ENCODE measurements at places on chromosomes 4 and X.

GRCh38 chr4:128862608-128863311 is 53.3 kb downstream of the JADE1 start:
- no peak for DNase-seq

- no peak for DNase-seq
These were observed 2.7 kb downstream of the MAGEA1 start for GRCh38 chrX:153181822-153182221.

DNA sequence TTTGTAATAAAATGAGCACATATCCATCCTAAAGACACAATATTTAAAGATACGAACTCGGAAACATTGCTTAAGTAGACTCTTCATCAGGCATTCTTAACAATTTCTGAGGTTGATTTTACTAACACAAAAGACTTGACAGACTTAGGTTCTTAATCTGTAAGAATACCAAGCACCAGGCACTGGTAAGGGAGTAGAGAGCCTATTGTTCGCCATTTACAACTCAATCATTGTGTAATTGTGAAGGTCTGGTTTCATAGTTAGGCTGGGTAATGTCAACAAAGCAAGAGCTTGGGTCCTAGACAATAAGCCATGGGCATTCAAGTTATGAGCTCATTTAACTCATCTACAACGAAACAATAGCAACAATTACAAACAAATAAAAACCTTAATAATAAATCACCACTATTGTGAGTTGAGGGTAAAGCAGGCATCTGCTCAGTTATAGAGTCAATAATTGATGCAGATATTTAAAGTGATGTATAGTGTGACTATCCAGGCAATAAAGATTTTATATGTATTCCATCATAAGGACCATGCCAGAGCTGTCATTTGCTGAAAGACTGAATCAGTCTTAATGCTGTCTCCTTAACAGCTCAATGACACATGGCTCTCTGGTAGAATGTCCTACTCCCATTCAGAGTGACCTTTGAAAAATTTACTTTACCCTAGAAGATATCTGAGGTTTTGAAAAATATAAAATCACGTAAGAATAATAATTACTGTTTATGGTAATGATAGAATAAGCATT is 664.0 kb upstream of the PCDH7 start:
- DNase-seq = no peak

- no peak for DNase-seq
These were observed 187.7 kb upstream of the LNX1 start for GRCh38 chr4:53779025-53779424.

GRCh38 chr4:128524311-128524710 is 236.7 kb upstream of the PGRMC2 start:
- no peak for DNase-seq

- no peak for DNase-seq
These were observed 17.4 kb downstream of the QDPR start for GRCh38 chr4:17494258-17495190.

DNA sequence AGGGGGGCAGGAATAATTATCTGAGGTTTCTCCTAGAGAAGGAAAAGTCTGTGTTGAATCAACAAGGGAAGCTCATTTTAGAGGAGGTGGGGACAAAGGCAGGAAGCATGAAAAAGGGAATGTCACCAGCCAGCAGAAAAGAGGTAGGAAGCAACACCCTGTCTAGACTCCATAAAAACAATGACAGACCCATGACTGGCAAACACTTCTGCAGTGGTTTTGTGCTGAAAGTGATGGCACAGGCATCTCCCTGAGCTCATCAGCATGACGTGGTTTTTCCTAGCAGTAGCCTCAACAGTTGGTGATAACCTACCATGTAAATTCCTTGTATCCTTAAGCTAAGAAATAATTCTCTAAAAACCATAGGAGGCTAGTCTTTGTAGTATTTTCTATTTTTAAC is 110.7 kb upstream of the GALNT7 start:
- no peak for DNase-seq

GRCh38 chr4:4402966-4403365 is 16.1 kb downstream of the NSG1 start:
- no peak for DNase-seq

DNA sequence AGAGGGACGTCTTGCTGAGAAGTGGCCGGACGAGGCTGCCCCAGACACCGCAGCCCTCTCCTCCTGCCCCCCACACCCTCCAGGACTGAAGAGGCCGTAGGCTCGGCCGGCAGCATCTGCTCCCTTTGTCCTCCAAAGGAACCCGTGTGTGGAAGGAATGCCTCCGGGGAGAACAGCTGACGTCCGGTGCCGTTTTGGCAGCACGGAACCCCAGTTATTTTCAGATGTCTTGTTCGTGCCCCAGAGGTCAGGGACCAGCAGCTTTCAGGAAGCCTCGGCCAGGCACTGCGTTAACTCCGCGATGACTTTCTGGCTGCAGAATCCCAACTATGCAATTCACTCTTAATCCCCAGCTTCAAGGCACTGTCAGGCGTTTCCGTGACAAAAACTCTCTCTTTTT is 10.9 kb upstream of the PPP2R3B start:
- no peak for DNase-seq

DNA sequence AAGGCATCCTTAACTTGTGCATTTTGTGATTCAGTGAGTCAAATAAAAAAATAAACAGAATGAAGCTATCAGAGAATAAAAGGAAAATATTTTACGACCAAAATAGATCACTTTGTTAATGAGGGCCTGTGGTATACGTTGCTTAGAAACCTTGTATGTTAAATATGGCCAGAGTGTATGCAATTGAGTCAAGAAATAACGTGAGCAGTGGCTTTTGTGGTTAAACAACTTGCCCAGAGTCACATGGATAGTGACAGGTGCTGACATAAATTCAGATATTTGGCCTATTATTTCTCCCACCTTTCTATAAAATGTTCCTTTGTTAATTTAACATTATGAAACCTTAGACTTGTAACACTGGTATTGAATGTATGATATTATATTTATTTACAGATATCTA is 393.4 kb downstream of the PABPC4L start:
- DNase-seq = no peak

Data from AML-193 (cell line).